ENCODE measurements at places on chromosomes 7 and 10.

DNA sequence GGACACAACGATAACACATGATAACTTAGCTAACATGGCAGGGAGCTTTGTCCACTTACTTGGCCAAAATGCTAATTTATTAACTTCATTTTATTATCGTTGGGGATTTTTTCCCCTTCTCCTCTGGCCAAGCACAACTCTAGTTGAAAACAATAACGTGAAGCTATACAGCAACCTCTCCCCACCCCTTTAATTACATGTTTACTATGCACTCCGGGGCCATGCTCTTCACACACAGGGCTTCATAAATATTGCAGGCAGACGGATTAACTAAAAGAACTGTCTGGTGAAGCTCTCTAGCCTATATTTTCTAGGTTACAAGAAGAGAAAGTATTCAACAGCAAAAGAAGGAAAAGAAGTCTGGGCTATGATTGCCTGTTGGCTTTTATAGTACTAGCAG lies 51.7 kb downstream of the XRCC2 start:
- H3K36me3 ChIP-seq, result no peaks in the 10 kb centered on the region
- DNase-seq, result no peak
- H3K27me3 ChIP-seq, result no peaks in the 10 kb centered on the region
- no peaks in the 10 kb centered on the region for H3K4me1 ChIP-seq
- no peak overlapping the region for H3K4me3 ChIP-seq

GRCh38 chr10:129689671-129690071 lies 222.6 kb downstream of the MGMT start:
- no peak overlapping the region for H3K4me3 ChIP-seq
- no peaks in the 10 kb centered on the region for H3K27me3 ChIP-seq
- no peaks in the 10 kb centered on the region for H3K36me3 ChIP-seq
- DNase-seq, result no peak
- no peak overlapping the region for H3K27ac ChIP-seq

GRCh38 chr10:72030762-72031543 lies 57.4 kb downstream of the SPOCK2 start:
- H3K36me3 ChIP-seq, result no peaks in the 10 kb centered on the region
- no peak overlapping the region for H3K27ac ChIP-seq
- peak; percentile 52 for DNase-seq
- H3K27me3 ChIP-seq, result no peaks in the 10 kb centered on the region

GRCh38 chr7:135169141-135169963 lies 1.2 kb downstream of the CYREN start:
- H3K27me3 ChIP-seq, result no peaks in the 10 kb centered on the region
- peak overlapping the region; percentile 92 for H3K4me3 ChIP-seq
- peaks cover 14% of the 10 kb centered on the region for H3K4me1 ChIP-seq
- H3K27ac ChIP-seq, result peak overlapping the region; percentile 98

DNA sequence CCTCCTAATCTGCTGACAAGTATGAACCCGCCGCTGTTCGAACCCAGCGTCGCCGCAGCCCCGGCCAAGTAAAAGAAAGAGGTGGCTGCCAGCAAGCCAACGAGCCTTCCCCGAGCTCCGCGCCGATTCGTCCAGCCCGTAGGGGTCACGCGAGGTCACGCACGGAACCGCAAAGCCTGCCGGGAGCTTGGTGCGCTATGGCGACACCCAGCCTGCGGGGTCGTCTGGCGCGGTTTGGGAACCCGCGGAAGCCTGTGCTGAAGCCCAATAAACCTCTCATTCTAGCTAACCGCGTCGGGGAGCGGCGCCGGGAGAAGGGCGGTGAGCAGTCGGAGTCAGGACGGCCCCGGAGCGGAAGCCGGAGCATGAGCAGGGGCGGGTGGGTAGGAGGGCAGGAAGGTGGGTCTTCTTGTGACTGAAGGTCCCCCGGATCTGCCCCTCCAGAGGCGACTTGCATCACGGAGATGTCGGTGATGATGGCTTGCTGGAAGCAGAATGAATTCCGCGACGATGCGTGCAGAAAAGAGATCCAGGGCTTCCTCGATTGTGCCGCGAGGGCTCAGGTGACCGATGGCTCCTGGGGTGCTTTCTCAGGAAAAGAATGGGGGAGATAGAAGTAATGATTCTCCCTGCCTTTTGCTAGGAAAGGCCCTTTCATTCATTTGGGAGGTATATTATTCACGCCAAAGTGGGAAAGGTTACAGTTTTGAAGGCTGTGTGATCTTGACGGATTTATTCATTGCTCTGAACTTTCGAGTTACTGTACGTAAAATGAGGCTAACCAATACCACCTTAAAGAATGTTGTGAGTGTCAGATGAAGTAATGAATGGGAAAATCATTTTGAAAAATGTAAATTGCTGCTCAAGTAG lies at the start of gene CHCHD1:
Gene CHCHD1 (plus strand): TSS at position 170 of the 870 bp plus-strand sequence. CDS start 28 bp downstream, at position 198.
- H3K4me1 ChIP-seq, result peaks cover 8% of the 10 kb centered on the region
- peak; percentile 91 for DNase-seq
- H3K4me3 ChIP-seq, result peak within 1 kb of the TSS; percentile 84
- peak within 1 kb of the TSS; percentile 83 for H3K27ac ChIP-seq
- peaks cover 11% of the 10 kb centered on the region for H3K36me3 ChIP-seq

DNA sequence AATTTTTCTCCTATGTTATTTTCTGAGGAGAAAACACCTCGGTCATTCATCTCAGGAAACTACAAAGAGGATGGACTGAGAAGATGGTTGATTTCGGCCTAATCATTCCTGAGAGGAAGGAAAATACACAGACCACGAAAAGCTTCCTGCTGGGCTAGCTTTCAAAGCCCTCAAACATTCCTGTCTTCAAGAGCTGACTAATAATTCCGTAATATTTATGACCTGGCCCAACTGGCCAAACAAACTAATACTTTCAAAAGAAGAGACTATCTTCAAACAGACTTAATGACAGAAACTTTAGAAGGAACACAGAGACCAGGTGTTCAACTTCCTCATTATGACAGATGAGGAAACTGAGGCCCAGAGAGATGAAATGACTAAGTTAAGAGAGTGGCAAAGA lies 215.1 kb upstream of the FRMD4A start:
- H3K4me3 ChIP-seq, result no peak overlapping the region
- no peak overlapping the region for H3K27ac ChIP-seq
- H3K4me1 ChIP-seq, result peaks cover 23% of the 10 kb centered on the region

DNA sequence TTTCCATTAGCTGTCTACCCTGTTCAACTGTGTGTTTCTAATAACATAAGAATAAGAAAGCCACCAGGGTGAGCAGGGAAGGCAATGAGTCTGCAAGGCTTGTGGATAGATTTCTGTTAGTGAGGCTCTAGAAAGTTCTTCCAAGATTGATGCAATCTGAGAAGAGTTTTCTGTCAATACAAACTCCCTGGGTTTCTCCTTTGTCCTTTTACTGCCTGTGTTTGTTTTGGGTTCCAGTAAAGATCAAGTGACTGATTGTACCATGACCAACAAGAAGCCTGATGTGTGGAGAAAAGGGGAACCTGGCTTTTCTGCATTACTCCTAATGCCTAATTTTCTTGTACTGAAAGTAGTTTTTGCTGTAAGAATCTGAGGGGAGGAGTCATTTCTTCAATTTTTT lies 139.9 kb downstream of the CFTR start:
- peaks cover 23% of the 10 kb centered on the region for H3K4me1 ChIP-seq
- DNase-seq, result no peak
- no peak overlapping the region for H3K4me3 ChIP-seq

- H3K4me1 ChIP-seq, result peaks cover 2% of the 10 kb centered on the region
- DNase-seq, result no peak
- no peak overlapping the region for H3K27ac ChIP-seq
- H3K36me3 ChIP-seq, result no peaks in the 10 kb centered on the region
These were observed 22.4 kb upstream of the MNX1 start for GRCh38 chr7:157032644-157033482.

GRCh38 chr10:131872827-131873375 lies 27.9 kb upstream of the PPP2R2D start:
- H3K36me3 ChIP-seq, result no peaks in the 10 kb centered on the region
- H3K4me1 ChIP-seq, result no peaks in the 10 kb centered on the region
- peaks cover 14% of the 10 kb centered on the region for H3K27me3 ChIP-seq
- H3K4me3 ChIP-seq, result no peak overlapping the region

GRCh38 chr7:6092953-6093354 lies 61.8 kb downstream of the ANKRD61 start:
- no peak overlapping the region for H3K27ac ChIP-seq
- H3K36me3 ChIP-seq, result no peaks in the 10 kb centered on the region
- H3K4me3 ChIP-seq, result no peak overlapping the region
- H3K4me1 ChIP-seq, result no peaks in the 10 kb centered on the region
- no peaks in the 10 kb centered on the region for H3K27me3 ChIP-seq

DNA sequence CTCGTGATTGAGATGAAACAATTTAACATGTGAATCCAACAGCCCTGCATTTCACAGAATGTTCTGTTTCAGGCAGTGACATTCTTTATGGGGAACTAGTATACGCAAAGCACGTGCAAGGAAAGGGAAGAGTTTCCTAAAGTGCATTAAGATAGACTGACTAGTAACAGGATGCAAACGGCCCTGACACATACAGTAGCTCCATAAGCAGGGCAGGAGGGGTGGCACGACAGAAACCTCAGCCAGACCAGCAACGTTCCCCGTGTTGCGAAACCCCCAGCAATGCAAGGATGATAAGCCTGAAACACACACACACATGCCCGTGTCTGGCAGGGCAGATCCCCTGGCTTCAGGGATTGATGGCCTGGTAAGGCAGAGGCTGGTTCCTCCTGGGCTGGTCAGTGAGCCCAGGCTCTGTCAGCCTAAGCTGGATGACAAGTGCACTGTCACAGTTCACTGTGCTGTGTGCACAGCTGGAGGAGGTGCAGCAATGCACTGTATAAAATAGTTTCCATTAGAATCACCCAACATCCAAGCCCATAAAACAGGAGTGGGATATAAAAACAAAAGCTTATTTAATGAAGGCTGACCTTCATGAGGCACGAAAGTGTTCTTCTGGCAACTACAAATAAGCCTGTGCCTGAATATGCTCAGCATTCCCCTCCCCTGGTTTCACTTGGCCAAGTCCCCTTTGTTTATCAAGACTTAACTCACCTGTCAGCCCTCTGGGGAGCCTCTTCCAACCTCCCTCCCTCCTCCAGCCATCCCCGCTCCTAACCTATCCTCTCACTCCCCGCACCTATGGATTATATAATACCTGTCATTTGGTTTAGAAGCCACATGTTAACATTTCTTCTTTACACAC lies 88.8 kb downstream of the GSAP start:
- H3K36me3 ChIP-seq, result no peaks in the 10 kb centered on the region
- no peak overlapping the region for H3K4me3 ChIP-seq
- no peaks in the 10 kb centered on the region for H3K4me1 ChIP-seq
- DNase-seq, result peak; percentile 27

GRCh38 chr7:117472335-117472734 lies 7.5 kb upstream of the CFTR start:
- no peaks in the 10 kb centered on the region for H3K27me3 ChIP-seq
- H3K27ac ChIP-seq, result no peak overlapping the region
- DNase-seq, result no peak
- H3K4me3 ChIP-seq, result no peak overlapping the region

DNA sequence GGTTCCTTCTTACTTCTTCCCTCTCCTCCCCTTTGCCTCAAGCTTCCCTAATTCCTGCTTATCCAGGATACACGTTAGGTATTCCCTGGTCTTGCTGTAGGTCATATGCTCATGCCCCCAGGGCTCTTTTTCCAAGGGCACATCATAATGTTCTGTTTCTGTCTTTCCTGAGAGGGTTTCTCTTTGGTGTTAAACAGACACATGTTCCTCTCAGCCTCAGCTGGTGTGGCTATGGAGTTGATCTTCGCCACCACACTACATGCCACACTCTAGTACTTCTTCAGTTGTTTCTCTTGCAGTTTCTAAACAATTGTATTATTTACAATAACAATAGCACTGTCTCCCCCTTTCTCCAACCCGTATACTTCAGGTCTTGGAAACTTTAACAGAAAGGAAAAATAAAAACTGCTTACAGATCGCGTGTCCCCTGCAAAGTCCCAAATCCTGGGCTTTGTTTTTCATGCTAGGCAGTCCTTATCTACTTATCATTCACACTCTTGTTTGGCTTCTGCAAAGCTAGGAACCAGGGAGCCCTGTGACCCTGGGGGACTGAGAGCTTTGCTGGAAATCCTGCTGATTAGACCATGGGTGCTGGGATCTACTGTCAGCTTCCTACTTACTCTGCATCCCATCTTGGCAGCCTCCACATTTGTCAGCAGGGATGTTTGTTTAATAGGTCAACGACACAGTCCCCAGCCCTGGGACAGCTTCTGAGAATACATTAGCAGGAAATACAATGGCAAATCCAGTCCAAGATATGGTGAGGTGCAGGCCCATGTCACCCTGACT lies 193.9 kb upstream of the BMPER start:
- H3K27me3 ChIP-seq, result no peaks in the 10 kb centered on the region
- no peak overlapping the region for H3K4me3 ChIP-seq
- DNase-seq, result no peak
- H3K27ac ChIP-seq, result no peak overlapping the region

GRCh38 chr7:138000081-138000701 lies 1.7 kb downstream of the CREB3L2 start:
- peak; percentile 70 for DNase-seq
- H3K36me3 ChIP-seq, result peaks cover 6% of the 10 kb centered on the region
- peak overlapping the region; percentile 100 for H3K27ac ChIP-seq
- H3K27me3 ChIP-seq, result no peaks in the 10 kb centered on the region
- H3K4me1 ChIP-seq, result peaks cover 22% of the 10 kb centered on the region

DNA sequence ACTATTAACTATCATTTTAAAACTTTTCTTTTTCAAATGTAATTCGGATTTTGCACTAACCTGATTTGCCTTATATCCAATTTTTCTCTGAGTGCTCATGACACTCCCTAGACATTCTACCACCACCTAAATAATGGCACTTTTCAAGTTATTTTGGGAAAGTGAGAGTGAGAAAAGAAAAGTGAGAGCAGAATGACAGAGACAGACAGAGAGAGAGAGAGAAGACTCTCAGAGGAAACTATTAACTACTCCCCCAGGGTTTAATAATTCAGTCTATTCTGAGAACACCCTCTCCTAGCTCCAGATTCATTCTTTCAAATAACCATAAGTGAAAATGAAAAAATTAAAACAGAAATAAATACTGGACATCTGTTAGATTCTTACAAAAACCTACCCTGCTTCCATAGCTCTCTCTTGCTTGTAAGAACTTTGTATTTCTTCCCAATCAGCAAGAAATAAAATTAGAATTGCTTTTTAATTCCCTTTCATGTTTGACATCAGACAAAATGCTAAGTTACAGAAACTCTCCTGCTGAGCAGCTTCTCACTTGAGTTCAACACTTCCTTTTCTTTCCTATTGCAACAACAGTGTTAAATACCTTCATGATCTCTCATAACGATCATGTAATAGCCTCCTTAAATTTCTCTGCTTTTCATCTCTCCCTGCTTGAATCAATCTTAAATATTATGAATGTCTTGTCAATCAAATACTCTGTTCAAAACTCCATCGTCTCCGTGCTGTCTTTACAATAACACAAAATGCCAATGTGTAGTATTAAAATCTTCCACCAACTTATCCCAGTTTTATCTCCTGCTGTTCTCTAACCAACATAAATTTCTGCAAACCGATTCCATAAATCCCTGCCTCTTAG lies 191.7 kb downstream of the SEMA3E start:
- H3K27ac ChIP-seq, result no peak overlapping the region
- H3K4me1 ChIP-seq, result no peaks in the 10 kb centered on the region
- no peak overlapping the region for H3K4me3 ChIP-seq
- no peak for DNase-seq

GRCh38 chr7:79403879-79404278 lies 49.6 kb downstream of the MAGI2 start:
- H3K27me3 ChIP-seq, result no peaks in the 10 kb centered on the region
- DNase-seq, result no peak
- no peak overlapping the region for H3K27ac ChIP-seq

- peaks cover 15% of the 10 kb centered on the region for H3K36me3 ChIP-seq
- H3K27me3 ChIP-seq, result no peaks in the 10 kb centered on the region
- DNase-seq, result no peak
- no peaks in the 10 kb centered on the region for H3K4me1 ChIP-seq
These were observed 139.1 kb downstream of the ATE1 start for GRCh38 chr10:121788717-121789116.
